ENCODE measurements at places on chromosomes 11 and 22. TPM values are rescaled to one million over a fixed set of nuclear protein-coding genes. Genes with fewer than 3 reads are reported as not detected.
A peak's percentile ranks its signal among the peaks of the same experiment; 100 is the strongest.

GRCh38 chr11:58276151-58276550 lies 8.1 kb upstream of the OR10W1 start:
- no peaks in the 10 kb centered on the region for H3K27me3 ChIP-seq
- no peaks in the 10 kb centered on the region for H3K36me3 ChIP-seq
- no peak overlapping the region for H3K4me3 ChIP-seq
- H3K27ac ChIP-seq: no peak overlapping the region
- no peaks in the 10 kb centered on the region for H3K4me1 ChIP-seq

GRCh38 chr22:32700191-32700882 lies 101.2 kb upstream of the TIMP3 start:
- no peaks in the 10 kb centered on the region for H3K27me3 ChIP-seq
- DNase-seq: no peak
- no peaks in the 10 kb centered on the region for H3K36me3 ChIP-seq

GRCh38 chr22:42229455-42230149 lies 40.9 kb downstream of the TCF20 start:
- no peak overlapping the region for H3K4me3 ChIP-seq
- no peaks in the 10 kb centered on the region for H3K27me3 ChIP-seq
- peak overlapping the region; percentile 84 for H3K27ac ChIP-seq
- DNase-seq: no peak
- no peaks in the 10 kb centered on the region for H3K4me1 ChIP-seq

The KRTAP5-8 gene
- total RNA-seq: not detected

DNA sequence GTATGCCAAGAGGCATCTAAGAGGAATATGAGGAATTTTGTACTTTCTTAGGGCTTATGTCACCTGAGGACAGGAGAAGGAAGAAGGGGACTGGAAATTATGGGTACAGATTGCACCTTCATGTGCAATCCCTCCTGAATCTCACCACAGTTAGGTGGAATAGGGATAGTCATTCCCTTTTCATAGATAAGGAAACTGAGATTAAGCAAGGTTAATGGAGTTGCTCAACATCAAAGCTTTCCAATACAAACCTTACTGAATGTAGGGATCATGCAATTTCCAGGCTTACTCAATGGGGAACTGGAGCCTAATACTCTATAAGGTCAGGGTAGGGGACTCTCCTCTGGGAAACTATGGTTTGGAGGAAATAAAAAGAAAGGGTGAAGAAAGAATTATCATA lies 133.0 kb downstream of the C11orf87 start:
- no peaks in the 10 kb centered on the region for H3K4me1 ChIP-seq
- no peak for DNase-seq
- no peak overlapping the region for H3K27ac ChIP-seq
- H3K27me3 ChIP-seq: no peaks in the 10 kb centered on the region

The P2RY2 gene
- total RNA-seq: 10.4 TPM

The MPEG1 gene
- not detected for total RNA-seq

DNA sequence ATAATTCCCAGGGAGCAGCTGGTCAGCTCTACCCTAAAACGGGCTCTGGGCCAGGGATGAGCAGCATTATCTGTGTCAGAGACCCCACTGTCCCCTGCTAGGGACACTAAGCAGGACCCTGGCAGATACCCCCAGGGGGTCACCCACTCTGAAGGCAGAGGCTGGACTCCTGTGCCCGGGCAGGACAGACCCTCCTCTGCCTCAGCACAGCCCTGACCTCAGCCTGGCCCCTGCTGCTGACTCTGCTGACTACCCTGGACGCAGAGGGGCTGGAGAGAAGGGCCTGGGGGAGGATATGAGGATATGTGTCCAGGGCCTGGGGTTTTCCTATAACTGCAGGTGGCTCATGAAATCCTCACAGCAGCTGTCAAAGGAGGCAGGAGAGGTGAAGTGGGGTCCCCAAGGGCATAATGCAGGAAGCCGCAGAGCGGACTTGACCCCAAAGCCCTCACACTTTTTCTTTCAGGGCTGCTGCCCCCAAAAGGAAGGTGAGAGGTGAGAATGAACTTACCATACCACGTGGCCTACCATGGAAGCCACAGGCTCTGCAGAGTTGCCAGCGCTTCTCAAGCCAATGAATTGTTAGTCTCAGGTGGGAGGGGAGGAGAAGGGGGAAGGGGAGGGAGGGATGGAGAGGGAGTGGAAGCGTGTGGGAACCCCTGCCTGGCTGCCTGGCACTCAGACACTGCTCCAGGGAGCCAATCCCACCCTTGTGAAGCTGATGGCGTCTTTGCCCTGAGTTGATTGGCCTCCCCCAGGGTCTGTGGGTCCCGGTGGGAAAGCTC lies 76.7 kb upstream of the WNT11 start:
- H3K27ac ChIP-seq: peak overlapping the region; percentile 1
- no peaks in the 10 kb centered on the region for H3K27me3 ChIP-seq
- no peaks in the 10 kb centered on the region for H3K36me3 ChIP-seq
- no peak overlapping the region for H3K4me3 ChIP-seq
- no peak for DNase-seq

DNA sequence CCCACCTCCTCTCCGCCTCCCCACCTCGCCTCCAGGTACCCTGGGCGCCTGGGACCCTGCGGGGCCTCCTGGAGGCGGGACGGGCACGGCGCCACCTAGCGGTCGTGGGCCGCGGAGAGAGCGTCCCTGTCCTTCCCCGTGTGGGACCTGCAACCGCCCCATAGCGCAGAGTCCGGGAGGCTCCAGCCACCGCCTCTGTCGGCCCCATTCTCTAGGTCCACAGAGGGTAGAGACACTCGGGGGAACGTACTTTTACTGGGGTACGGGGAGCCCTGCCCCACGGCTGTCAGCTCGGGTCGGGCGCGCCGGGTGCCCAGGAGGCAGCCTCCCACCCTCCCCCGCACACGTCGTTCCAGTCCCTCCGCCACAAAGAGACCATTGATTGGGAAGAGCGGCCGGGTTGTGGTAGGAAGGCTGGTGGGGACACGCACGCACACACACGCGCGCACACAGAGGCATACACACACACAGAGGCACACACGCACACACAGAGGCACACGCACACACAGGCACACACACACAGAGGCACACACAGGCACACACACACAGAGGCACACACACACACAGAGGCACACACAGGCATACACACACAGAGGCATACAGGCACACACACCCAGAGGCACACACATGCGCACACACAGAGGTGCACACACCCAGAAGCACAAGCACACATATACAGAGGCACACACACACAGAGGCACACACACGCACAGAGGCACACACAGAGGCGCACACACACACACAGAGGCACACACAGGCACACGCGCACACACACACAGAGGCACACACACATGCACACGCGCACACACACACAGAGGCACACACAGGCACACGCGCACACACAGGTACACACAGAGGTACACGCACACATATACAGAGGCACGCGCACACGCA lies 12.6 kb upstream of the NECTIN1 start:
- no peak overlapping the region for H3K27ac ChIP-seq
- no peaks in the 10 kb centered on the region for H3K36me3 ChIP-seq
- DNase-seq: no peak
- H3K4me1 ChIP-seq: peaks cover 24% of the 10 kb centered on the region
- no peak overlapping the region for H3K4me3 ChIP-seq
- no peaks in the 10 kb centered on the region for H3K27me3 ChIP-seq

The ELFN2 gene
- total RNA-seq: 4.0 TPM

DNA sequence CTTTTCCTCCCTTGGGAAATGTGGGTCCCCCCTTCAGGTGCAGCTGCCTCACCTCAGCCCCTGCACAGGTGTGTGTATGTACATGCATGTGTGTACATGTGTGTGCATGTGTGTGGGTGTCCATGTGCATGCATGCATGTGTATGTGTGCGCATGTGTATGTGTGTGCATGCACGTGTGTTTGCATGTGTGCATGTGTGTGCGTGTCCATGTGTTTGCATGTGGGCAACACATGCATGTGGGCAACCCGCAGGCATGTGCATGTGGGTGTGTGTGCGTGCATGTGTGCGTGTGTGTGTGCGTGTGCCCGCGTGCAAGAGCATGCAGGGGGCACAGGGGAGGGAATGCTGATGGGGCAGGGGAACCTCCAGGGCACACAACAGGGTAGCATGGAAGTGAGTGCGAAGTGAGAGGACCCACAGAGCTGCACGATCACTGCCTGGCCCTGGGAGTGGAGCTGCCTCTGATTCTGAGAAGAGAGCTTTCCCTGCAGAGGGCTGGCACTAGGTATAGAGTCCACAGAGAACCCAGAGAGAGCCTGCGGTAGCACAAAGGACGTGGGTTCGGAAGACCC lies 14.6 kb upstream of the BAIAP2L2 start:
- no peak for DNase-seq
- H3K4me1 ChIP-seq: no peaks in the 10 kb centered on the region
- H3K36me3 ChIP-seq: no peaks in the 10 kb centered on the region
- no peak overlapping the region for H3K27ac ChIP-seq
- no peaks in the 10 kb centered on the region for H3K27me3 ChIP-seq

GRCh38 chr11:102419181-102419580 lies 33.4 kb downstream of the TMEM123 start:
- H3K27me3 ChIP-seq: no peaks in the 10 kb centered on the region

The KRTAP5-9 gene
- total RNA-seq: not detected

- no peak overlapping the region for H3K4me3 ChIP-seq
- DNase-seq: no peak
- no peak overlapping the region for H3K27ac ChIP-seq
- H3K36me3 ChIP-seq: no peaks in the 10 kb centered on the region
- peaks cover 19% of the 10 kb centered on the region for H3K4me1 ChIP-seq
Measured at GRCh38 chr11:74443071-74443864, 24.1 kb downstream of the KCNE3 start.

DNA sequence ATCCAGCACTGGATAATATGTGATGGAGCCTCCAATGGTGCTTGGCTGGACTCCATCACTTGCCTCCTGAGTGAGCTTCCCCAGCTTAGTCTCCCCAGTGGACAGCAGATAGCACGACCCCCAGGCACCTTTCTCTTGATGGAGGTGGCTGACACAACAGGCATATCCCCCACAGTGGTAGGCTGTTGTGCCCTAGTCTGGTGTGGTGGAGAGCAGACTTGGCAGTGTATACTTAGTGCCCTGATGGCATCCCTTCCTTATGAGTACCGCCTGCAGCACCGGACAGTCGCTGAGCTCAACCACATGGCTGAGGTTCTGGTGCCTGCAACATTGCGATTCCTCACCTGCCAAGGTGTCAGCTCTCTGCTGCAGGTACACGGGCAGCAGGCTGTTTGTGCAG lies 50.1 kb downstream of the DNHD1 start:
- H3K27me3 ChIP-seq: no peaks in the 10 kb centered on the region
- DNase-seq: no peak
- no peaks in the 10 kb centered on the region for H3K4me1 ChIP-seq
- H3K36me3 ChIP-seq: no peaks in the 10 kb centered on the region
- no peak overlapping the region for H3K27ac ChIP-seq

Data from Caco-2 (cell line).